ENCODE measurements at places on chromosomes 3 and 15. TPM values are rescaled to one million over a fixed set of nuclear protein-coding genes. Genes with fewer than 3 reads are reported as not detected.

CHRM5 gene
- polyA plus RNA-seq = 0.09 TPM

WDR49 gene
- polyA plus RNA-seq = not detected

TOMM70 gene
- polyA plus RNA-seq = 32.1 TPM

TGM5 gene
- not detected for polyA plus RNA-seq

SLC24A5 gene
- not detected for polyA plus RNA-seq

SLC28A1 gene
- polyA plus RNA-seq = not detected

UBE2E2 gene
- 40.2 TPM for polyA plus RNA-seq

CLRN1 gene
- not detected for polyA plus RNA-seq

HRG gene
- polyA plus RNA-seq = not detected

WDR76 gene
- polyA plus RNA-seq = 3.4 TPM

SLCO2A1 gene
- 5.4 TPM for polyA plus RNA-seq

CASR gene
- not detected for polyA plus RNA-seq

CPNE4 gene
- not detected for polyA plus RNA-seq

CYP11A1 gene
- 0.70 TPM for polyA plus RNA-seq

IL5RA gene
- not detected for polyA plus RNA-seq

HESX1 gene
- polyA plus RNA-seq = 0.25 TPM

GOLGA6A gene
- polyA plus RNA-seq = not detected

SCG5 gene
- polyA plus RNA-seq = 9.4 TPM

APEH gene
- polyA plus RNA-seq = 165 TPM

All from BJ (cell line).